ENCODE measurements at places on chromosomes 4 and X.

- H3K4me1 ChIP-seq: peaks cover 5% of the 10 kb centered on the region
- no peaks in the 10 kb centered on the region for H3K27me3 ChIP-seq
- no peak for DNase-seq
- H3K27ac ChIP-seq: no peak overlapping the region
- H3K36me3 ChIP-seq: no peaks in the 10 kb centered on the region
These were observed 16.1 kb downstream of the RHOH start for GRCh38 chr4:40212674-40213527.

DNA sequence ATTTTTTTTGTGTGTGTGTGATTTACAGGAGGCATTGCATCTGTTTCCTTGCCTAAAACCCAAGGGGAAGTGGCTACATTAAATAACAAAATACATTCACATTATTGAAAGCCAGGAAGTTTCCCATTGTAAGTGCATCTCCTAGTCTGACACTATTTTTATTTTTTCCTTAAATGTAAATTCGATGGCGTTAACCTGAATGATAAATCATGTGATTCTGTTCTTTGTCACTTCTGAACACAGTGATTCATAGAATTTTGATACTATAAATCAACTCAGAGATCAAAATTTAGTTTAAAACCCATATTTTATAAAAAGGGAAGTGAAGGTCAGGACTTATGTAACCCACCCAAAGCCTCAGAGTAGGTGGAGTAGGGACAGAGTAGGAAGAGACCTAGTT, 258.1 kb downstream of the GABRG1 start:
- H3K4me3 ChIP-seq: no peak overlapping the region
- H3K36me3 ChIP-seq: no peaks in the 10 kb centered on the region
- no peak for DNase-seq
- H3K27ac ChIP-seq: no peak overlapping the region
- H3K4me1 ChIP-seq: no peaks in the 10 kb centered on the region

DNA sequence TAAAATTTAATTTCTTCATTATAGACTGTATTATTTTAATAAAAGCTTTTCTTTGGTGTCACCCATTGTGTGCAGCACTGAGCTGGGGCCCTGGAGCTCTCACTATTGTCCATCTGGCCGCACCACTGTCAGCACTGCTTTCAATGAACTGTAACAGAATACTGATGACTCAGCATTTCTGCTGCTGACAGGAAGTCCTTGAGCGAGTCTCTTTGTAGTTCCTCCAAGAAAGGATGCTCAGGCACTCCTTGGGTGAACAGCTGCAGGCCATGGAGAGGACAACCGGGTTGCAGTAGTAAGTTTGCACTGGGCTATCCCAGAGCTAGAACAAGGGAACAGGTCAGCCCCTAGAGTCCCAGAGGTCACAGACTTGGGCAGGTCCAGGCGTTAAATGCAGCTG, 81.6 kb downstream of the SORBS2 start:
- H3K36me3 ChIP-seq: no peaks in the 10 kb centered on the region
- H3K4me3 ChIP-seq: no peak overlapping the region
- DNase-seq: no peak
- peaks cover 11% of the 10 kb centered on the region for H3K4me1 ChIP-seq
- no peak overlapping the region for H3K27ac ChIP-seq

DNA sequence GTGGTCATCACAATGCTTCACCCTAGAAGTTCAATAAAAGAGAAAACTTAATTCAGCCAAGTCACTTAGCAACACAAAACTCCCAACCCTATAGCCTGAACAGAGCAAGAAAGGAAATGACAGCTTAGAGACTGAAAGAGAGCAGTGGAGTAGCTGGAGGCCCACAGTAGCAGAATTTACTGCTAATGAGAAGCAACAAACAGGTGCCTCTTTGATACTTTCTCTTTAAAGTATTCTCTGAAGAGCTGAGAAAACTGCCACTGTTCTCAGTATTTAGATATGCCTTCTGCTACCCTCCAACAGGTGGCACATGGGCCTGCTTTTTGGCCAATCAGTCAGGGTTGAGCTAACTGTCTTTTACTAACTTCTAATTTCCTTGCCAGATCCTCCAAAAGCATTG, 240.0 kb downstream of the GPC3 start:
- no peak overlapping the region for H3K27ac ChIP-seq
- H3K27me3 ChIP-seq: peaks cover 4% of the 10 kb centered on the region
- DNase-seq: no peak
- H3K36me3 ChIP-seq: no peaks in the 10 kb centered on the region

- H3K27me3 ChIP-seq: no peaks in the 10 kb centered on the region
- no peaks in the 10 kb centered on the region for H3K36me3 ChIP-seq
- H3K4me1 ChIP-seq: no peaks in the 10 kb centered on the region
- no peak overlapping the region for H3K27ac ChIP-seq
- H3K4me3 ChIP-seq: no peak overlapping the region
These were observed 150.2 kb downstream of the RRAGB start for GRCh38 chrX:55867708-55868107.

GRCh38 chr4:89492581-89493071, 185.0 kb upstream of the GPRIN3 start:
- 0 out of 2 replicates have a peak overlapping the region, but pooled peaks have one; percentile 16 for H3K27ac ChIP-seq
- no peaks in the 10 kb centered on the region for H3K4me1 ChIP-seq
- no peaks in the 10 kb centered on the region for H3K36me3 ChIP-seq
- DNase-seq: no peak
- no peak overlapping the region for H3K4me3 ChIP-seq
- no peaks in the 10 kb centered on the region for H3K27me3 ChIP-seq

- no peak overlapping the region for H3K4me3 ChIP-seq
- H3K27ac ChIP-seq: no peak overlapping the region
- no peaks in the 10 kb centered on the region for H3K36me3 ChIP-seq
- H3K4me1 ChIP-seq: no peaks in the 10 kb centered on the region
- no peaks in the 10 kb centered on the region for H3K27me3 ChIP-seq
- DNase-seq: no peak
These were observed 126.3 kb downstream of the MID1IP1 start for GRCh38 chrX:38927592-38927991.

DNA sequence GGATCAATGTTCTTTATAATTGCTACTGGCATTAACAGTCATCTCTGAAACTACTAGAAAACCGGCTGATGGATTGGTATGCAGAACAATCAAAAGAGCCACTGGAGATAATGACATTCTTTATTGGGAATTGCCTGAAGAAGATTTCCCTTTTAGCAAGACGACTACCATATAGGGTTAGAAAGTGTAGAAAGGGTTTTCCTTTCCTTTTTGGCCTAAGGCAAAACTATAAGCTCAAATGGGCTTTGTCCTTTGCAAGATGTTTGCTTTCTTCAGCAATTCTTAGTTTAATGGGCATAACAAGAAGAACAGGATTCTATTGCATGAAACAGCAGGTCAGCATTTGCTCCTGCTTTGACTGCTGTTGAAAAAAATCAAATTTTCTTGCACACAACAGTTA, 214.2 kb upstream of the PCDH10 start:
- DNase-seq: no peak
- no peaks in the 10 kb centered on the region for H3K4me1 ChIP-seq
- no peak overlapping the region for H3K27ac ChIP-seq

- no peaks in the 10 kb centered on the region for H3K4me1 ChIP-seq
- no peaks in the 10 kb centered on the region for H3K27me3 ChIP-seq
- no peak overlapping the region for H3K27ac ChIP-seq
- DNase-seq: no peak
- H3K36me3 ChIP-seq: no peaks in the 10 kb centered on the region
- H3K4me3 ChIP-seq: no peak overlapping the region
These were observed 779.0 kb upstream of the SLIT2 start for GRCh38 chr4:19472666-19473065.

Data from SK-N-SH (cell line).